CD4-positive, alpha-beta T cell treated with Interleukin-17A for 4 hours (primary cell): ENCODE measurements at places on chromosomes 12 and 14.

GRCh38 chr12:98416845-98417244 lies 98.5 kb upstream of the TMPO start:
- DNase-seq, result no peak

GRCh38 chr12:63362166-63362565 lies 211.2 kb upstream of the AVPR1A start:
- DNase-seq, result no peak

GRCh38 chr12:2194060-2194459 lies 141.3 kb downstream of the CACNA1C start:
- no peak for DNase-seq

GRCh38 chr14:51298895-51299294 lies 58.8 kb downstream of the TMX1 start:
- no peak for DNase-seq
